ENCODE measurements at places on chromosomes 7 and 10.

DNA sequence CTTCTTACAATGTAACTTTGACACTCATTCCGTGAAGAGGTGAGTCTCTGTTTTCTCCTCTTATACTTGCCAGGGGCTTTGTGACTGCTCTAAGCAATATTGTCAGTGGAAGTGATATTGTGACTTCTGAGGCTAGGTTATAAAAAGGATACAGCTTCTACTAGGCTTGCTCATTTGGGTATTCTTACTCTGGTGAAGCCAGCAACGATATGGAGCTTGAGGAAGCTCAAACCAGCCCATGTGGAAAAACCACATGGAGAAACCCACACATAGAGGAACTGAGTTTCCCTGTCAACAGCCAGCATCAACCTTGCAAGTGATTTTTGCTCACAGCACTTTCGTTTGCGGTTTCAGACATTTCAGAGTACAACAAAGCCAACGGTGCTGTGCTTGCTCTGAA is 149.6 kb upstream of the SEMA3E start:
- no peak for DNase-seq

DNA sequence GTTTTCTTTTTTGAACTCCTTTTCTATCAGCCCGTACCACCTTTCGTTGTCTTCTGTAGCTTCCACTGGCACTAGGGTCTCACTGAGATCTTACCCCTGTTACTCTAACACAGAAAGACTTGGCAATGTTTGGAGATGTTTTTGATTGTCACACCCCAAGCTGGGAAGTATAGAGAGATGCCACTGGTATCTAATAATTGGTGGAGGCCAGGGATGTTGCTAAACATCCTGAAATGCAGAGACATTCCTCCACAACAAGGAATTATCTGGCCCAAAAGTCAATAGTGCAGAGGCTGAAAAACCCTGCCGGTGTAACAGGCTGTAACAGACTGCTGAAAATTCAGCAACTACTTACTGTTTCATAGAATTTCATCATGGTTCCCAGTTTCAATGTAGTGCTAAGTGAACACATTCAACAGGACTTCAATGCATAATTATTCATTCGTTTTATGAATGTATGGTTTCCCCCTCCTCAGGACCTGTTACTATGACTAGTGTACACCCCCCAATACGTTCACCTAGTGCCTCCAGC is 115.9 kb downstream of the TRIM24 start:
- DNase-seq = no peak

GRCh38 chr7:94307399-94308048 is 87.2 kb upstream of the COL1A2 start:
- DNase-seq = no peak

- DNase-seq = peak; percentile 89
These were observed 22.7 kb downstream of the AP5Z1 start for GRCh38 chr7:4797858-4798705.

GRCh38 chr7:28044825-28045224 is 135.8 kb downstream of the JAZF1 start:
- no peak for DNase-seq

DNA sequence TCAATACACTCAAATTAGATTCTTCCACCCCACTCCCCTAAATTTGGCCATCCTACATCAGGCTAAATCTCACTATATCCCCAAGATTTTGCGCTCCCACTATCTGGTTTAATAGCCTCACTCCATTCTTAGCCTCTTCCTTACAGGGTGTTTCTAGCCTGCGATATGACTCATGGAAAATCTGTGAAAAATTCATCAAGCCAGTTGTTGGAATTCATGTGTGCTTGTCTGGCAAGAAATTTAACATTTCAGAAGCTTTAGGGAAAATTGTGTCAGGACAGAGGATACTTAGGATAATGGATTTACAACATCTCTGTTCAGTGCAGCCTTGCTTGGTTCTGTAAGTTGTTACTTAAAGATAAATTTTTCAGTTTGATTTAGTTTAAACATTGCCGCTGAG is 1249.9 kb upstream of the AUTS2 start:
- no peak for DNase-seq

- DNase-seq = no peak
These were observed 23.2 kb upstream of the BMPR1A start for GRCh38 chr10:86733260-86733671.

DNA sequence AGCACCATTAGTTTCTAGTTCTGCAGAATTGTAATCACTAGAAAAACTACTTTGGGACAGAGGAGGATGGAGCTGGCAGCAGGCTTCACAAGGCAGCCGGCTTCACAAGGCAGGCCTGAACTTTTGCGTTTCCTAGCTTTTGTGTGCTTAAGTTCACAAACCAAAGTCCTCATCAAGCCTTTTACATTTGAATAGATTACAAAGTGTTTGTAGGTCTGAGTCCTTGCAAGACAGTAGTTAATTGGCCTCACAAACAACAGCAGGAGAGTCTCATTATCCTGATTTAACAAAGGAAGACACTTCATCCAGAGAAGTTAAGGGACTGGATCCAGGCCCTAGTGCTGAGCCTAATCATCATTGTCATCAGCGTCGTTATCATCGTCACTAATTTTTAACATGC is 147.8 kb upstream of the AUTS2 start:
- DNase-seq = no peak

DNA sequence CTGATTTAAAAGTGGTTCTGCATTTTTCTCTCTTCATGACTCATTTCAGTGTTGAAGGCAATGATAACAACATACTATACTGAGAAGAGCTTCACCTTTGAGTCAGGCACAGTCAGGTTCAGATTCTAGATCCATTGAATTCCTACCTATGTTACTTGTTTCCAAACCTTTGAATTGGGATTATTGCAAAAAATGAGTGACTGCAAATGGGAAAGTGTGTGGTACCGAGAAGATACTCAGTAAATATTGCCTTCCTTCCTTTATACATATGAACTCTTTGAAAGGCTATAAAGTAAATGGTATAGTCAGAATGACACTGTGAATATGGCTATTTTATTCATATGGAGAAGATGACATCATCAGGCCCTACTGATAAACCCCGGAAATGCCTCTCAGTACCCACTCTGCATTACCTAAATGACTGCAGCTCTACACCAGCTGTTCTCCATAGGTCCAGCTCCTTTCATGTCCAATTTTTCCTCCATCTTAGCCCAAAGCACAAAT is 66.7 kb upstream of the FGL2 start:
- peak; percentile 25 for DNase-seq

DNA sequence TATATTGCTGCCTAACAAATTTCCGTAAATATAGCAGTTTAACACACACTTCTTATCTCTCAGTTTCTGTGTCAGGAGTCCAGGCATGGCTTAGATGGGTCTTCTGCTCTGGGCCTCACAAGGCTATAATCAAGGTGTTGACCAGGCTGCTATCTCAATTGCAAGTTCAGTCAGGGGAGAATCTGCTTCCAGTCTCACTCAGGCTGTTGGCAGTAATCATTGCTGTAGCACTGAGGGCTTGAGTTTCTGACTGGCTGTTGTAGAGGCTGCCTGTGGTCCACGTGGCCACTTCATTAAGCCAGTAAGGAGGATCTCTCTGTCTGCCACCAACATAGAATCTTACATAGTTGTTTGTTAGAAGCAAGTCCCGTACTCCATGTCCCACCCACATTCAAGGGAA is 138.4 kb downstream of the ST7 start:
- DNase-seq = no peak

DNA sequence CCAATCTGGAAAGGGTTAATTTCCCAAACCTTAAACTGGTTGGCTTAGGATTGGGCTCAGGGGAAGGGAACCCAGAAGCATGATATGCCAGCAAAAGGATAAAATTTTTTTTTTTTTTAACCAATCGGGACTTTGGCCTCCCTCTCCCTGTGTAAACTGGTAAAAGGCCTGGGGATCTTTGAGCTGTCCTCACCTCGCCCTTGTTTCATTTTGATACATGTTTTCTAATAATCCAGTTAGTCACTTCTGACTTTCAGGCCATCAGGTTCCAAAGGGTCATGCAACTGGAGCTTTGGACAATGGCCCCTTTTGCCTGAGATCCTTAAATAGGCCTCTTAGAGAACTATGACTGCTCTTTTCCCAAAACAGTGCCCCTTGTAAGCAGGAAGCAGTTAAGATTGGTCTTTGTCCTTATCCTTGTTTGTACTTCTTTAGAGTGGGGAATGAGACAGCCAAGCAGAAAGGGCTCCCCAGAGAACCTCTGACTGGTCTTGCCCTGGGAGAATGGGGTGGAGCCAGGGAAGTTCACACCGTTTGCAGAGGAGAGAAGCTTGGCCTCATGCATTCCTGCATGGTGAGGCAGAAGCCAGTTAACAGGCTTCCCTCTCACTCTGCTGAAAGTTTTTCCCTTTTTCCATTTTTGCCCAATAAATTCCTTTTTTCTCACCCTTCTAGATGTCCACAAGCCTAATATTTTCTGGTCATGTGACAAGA is 424.2 kb upstream of the CNTNAP2 start:
- DNase-seq = no peak
